Uterus (tissue), 4 donors: ENCODE measurements at places on chromosomes 5 and 9. TPM values are rescaled to one million over a fixed set of nuclear protein-coding genes. Genes with fewer than 3 reads are reported as not detected.

GRCh38 chr5:155252717-155253116 lies 239.2 kb downstream of the KIF4B start:
- no peaks in the 10 kb centered on the region for H3K4me1 ChIP-seq
- H3K36me3 ChIP-seq: no peaks in the 10 kb centered on the region
- no peak for DNase-seq
- H3K4me3 ChIP-seq: no peak overlapping the region

TAS2R1 gene
- total RNA-seq: not detected

CDC25C gene
- 4.6 TPM for total RNA-seq

GZMA gene
- 1.4 TPM for total RNA-seq

- H3K36me3 ChIP-seq: no peaks in the 10 kb centered on the region
- H3K27ac ChIP-seq: no peak overlapping the region
- H3K27me3 ChIP-seq: no peaks in the 10 kb centered on the region
- no peaks in the 10 kb centered on the region for H3K4me1 ChIP-seq
- DNase-seq: no peak
Observed at GRCh38 chr5:170470808-170471404, 32.9 kb upstream of the KCNIP1 start.

NCBP1 gene
- 20.2 TPM for total RNA-seq

LHX6 gene
- total RNA-seq: 5.0 TPM
